ENCODE measurements at places on chromosomes 2 and 18.

DNA sequence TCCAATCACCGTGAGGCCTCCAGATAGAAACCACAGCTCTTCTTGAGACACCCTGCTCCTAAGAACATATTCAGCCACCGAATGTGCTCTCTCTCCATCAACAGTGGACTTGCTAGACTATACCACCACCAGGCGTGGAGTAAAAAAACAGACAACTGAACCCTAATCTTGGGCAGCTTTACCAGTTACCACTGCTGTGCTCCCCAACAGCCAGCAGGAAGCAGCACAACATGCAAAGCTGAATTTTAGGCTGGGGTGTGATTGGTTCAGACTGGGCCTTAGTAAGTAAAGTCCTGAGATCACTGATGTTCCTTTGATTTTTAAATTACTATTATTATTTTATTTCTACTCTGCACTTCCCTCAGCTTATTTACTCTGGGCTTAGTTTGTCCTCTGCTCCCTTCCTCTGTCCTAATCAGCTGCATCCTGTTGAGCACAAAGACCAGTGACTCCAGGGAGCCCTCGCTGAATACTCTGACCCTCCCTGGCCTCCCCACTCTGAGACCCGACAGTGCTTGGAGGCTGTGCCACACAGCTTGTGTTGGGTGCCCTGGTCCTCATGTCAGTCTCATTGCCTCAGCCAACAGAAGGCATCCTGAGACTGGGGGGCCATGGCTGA is 21.9 kb downstream of the MRPL35 start:
- no peak for DNase-seq

DNA sequence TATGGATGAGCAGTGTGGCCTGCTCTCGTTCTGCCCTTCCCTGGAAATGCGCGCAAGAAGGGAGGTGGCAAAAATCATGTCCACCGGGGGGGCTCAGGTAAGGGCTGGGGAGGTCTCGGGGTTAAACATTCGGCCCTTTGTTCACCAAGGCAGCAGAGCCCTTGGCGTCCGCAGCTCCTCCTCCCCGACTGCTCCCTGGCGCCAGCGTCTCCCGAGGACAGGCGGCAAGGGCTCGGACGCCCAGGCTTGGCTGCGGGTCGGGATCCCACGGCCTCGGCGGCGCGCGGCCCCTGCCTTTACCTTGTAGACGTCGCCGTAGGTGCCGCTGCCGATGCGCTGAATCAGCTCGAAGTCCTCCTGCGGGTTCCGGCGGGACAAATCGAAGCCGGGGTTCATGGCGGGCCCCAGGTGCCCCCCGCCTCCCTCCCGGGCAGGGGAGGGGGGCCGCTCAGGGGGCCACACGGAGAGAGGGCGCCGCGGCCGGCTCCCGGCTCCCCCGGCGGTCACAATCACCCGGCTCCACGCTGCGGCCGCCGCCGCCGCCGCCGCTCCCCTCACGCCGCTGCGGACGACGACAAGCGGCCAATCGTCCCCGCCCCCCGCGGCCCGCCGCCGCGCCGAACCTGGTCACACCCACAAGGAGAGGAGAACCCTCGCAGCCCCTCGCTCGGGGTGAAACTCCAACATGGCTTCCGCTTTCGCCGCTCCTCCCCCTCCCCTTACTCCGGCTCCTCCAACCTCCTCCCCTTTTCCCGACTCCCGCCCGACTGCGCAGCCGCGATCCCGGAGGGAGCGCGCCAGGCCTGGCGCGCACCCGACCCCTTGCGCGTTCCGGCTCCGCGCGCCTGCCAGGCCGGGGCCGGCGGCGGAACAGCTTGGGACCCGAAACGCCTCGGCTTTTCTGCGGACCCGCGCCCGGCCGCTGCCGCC is at the start of gene MAP4K3:
MAP4K3 (minus strand) TSS at position 694 of the 930 bp plus-strand sequence; CDS start at position 396, 298 bp downstream.
- peak; percentile 89 for DNase-seq

GRCh38 chr2:203002054-203002821 is 12.4 kb upstream of the NBEAL1 start:
- DNase-seq = no peak

- DNase-seq = no peak
Measured at GRCh38 chr2:99624677-99625076, 134.9 kb upstream of the REV1 start.

- no peak for DNase-seq
Measured at GRCh38 chr2:223082706-223083105, 30.7 kb downstream of the KCNE4 start.

- DNase-seq = no peak
Measured at GRCh38 chr2:189276277-189276676, 96.7 kb upstream of the COL5A2 start.

DNA sequence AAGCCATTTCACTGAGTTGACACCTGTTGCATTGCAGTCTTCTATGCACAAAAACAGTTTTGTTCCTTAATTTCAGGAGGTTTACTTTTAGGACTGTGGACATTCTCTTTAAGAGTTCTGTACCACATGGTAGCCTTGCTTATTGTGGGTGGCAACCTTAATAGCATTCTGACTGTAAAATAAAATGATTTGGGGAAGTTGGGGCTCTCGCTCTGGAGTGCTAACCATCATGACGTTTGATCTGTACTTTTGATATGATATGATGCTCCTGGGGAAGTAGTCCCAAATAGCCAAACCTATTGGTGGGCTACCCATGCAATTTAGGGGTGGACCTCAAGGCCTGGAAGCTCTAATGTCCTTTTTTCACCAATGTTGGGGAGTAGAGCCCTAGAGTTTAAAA is 3.4 kb downstream of the CTLA4 start:
- DNase-seq = no peak

DNA sequence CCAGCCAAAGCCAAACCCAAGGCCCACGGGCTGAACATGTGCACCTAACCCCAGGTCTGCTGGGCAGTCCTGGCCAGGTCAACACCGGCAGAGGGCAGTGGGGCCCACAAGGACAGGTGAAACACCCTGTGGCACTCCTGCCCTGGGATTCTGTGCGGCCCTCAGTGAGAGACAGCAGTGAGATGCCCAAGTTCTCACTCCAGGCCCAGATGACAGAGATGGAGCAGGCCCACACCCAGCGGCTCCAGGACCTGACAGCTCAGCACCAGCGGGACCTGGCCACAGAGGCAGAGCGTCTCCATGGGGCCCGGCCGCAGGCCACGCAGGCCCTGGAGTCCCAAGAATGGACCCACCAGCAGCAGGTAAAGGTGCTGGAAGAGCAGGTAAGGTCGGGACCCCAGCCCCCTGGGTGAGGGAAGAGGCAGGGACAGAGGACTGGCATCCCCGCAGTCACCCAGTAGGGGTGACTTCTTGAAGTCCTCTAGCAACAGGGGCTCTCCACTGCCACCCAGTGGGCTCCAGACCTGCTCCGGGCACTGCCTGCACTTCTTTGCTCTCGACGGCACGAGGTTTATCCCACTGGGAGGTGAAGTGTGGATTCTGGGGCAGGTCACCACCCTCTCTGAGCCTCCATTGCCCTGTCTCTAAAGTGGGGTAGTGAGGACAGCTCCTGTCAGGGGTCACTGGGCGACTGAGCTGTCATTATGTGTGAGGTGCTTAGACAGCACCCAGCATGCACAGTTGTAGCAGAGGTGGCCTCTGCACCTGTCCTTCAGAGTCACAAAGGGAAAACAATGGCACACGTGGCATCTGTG is 8.8 kb upstream of the SNED1 start:
- DNase-seq = no peak

GRCh38 chr2:209391776-209392401 is 32.0 kb upstream of the MAP2 start:
- DNase-seq = no peak

GRCh38 chr2:235727174-235727573 is 233.3 kb downstream of the AGAP1 start:
- DNase-seq = no peak

- no peak for DNase-seq
Measured at GRCh38 chr2:734496-734895, 57.3 kb upstream of the TMEM18 start.

DNA sequence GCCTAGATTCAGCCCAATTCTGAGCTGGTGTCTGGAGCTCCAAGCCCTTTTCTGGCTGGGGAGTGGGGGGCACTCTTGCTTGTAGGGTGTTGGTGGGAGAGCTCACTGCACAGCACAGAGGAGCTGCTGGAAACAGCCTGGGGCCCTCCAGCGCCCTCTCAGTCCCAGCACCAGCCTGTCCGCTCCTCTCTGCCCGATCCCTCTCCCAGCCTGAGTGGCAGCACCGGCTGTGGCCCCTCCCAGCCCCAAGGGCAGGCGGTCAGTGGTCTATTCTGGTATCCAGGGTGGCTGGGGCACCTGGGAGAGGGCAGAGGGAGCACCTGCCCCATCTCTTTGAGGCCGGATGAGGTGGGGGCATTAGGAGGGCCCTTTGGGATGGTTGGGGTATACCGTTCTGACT is 13.2 kb upstream of the DES start:
- no peak for DNase-seq

DNA sequence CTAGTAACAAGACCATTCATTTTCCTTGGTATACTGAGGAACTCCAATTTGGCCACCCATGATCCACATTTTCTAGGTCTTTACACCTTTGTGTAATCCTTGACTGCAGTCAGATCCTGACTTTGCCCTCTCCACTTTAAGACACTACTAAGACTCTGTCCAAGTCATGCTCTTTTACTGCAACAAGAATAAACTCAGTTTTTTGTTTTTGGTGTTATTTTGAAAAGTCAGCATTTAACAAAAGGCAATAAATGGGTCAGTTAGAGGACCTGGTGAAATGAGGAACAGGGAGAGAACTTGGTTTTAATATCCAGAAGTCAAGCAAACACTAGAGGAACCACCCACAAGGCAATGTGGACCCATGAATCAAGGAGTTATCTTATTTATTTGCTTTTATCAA is 252.2 kb upstream of the RBBP8 start:
- DNase-seq = no peak

- DNase-seq = no peak
Measured at GRCh38 chr2:224223851-224224555, 177.9 kb downstream of the FAM124B start.

GRCh38 chr2:43751476-43751990 is 22.3 kb upstream of the DYNC2LI1 start:
- DNase-seq = no peak

DNA sequence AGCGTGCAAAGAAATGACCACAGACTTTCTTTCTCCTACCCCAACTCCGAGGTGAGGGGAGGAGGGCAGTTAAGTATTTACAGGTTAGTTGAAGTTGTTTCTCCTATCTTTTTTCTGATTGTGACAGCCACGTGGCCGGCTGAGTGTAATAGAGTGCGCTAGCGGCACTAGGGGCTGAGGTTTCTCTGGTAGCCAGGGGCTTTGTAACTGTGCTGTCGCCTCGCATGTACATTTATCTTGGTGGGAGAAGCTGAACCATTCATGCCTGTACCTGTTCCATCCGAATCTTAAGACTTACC is 214.1 kb upstream of the STON1 start:
- DNase-seq = no peak

GRCh38 chr2:170212625-170213280 is 34.8 kb downstream of the MYO3B start:
- DNase-seq = no peak

GRCh38 chr2:134271758-134272157 is 17.9 kb downstream of the MGAT5 start:
- DNase-seq = no peak

DNA sequence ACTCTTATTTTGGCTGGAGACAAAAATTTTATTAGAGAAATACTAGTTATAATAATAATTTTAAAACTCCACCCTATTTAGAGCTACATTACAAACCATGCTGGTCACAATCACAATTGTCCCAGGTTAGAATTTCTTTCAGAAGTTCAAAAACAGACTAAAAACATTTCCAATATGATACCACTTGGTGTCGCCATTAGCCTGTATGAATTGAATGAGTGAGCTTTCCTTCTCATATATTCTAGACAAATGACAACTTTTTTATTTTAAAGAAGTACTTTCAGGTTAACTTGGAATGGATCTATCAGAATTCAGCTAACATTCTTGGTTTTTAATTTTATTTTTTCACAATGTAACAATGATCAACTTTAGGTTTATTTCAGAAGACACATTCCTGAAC is 48.0 kb downstream of the SERPINB8 start:
- no peak for DNase-seq

- no peak for DNase-seq
Measured at GRCh38 chr2:113977660-113978523, 88.0 kb downstream of the ACTR3 start.

- DNase-seq = no peak
Measured at GRCh38 chr2:40431600-40431955, 20.3 kb downstream of the SLC8A1 start.

GRCh38 chr2:99753505-99753904 is 263.7 kb upstream of the REV1 start:
- no peak for DNase-seq

DNA sequence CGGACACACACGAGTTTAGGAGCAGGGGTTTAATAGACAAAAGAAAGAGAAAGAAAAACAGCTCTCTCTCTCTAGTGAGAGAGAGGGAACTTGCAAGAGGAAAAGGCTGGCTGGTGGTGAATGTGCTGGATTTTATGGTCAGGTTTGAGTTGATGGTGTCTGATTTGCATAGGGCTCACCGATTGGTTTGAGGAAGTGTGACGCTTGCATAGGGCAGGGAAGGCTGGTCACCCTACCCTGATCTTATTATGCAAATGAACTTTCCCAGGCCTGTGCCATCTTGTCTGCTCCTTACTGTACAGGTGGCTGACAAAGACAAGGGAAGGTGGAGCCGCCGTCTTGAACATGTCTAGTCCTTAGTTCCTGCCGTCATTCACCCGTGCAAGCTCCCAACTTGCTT is 408.9 kb downstream of the RIT2 start:
- peak; percentile 67 for DNase-seq

DNA sequence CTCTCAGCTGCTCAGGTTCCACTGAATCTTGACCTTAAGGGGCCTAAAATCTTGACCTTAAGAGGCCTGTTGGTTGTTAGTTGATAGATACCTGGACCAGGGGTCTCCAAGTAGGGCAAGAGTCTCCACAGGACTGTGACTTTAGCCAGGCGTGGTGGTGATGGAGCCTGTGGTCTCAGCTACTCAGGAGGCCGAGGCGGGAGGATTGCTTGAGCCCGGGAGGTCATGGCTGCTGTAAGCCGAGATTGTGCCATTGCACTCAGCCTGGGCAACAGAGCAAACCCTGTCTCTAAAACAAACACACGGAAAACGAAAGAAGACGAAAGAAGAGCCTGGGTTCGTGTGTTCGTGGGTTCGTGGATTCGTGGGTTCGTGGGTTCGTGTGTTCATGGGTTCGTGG is 120.2 kb upstream of the CTDP1 start:
- DNase-seq = peak; percentile 22

DNA sequence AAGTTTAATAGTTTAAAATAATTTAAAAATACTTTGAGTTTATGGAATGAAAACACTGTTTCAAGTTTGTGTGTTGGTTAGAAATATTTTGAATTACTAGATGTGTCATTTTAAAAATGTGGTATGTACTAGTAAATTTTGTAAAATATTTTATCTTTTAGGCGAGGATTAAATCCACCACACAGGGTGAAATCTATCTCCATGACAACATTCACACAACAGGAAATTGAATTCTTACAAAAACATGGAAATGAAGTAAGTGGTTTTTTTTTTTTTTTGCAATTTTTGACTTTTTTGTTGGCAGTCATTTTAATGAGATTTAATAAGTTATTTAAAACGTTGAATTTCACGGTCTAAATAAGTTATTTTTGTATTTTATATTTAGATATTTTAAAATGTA is 19.4 kb downstream of the AGFG1 start:
- DNase-seq = no peak

All from breast epithelium (tissue), 4 donors.